ENCODE measurements at places on chromosomes 5 and 9.

GRCh38 chr5:126369995-126370731 lies 53.0 kb upstream of the GRAMD2B start:
- H3K27me3 ChIP-seq, result no peaks in the 10 kb centered on the region
- H3K4me3 ChIP-seq, result no peak overlapping the region
- peaks cover 12% of the 10 kb centered on the region for H3K4me1 ChIP-seq
- no peak overlapping the region for H3K27ac ChIP-seq
- DNase-seq, result no peak

- DNase-seq, result peak; percentile 15
- H3K27me3 ChIP-seq, result peaks cover 12% of the 10 kb centered on the region
- no peak overlapping the region for H3K27ac ChIP-seq
- H3K4me3 ChIP-seq, result peak overlapping the region; percentile 22
These were observed 3.8 kb downstream of the IFNA1 start for GRCh38 chr9:21443849-21444625.

- H3K27me3 ChIP-seq, result no peaks in the 10 kb centered on the region
- no peak for DNase-seq
- no peak overlapping the region for H3K27ac ChIP-seq
- H3K36me3 ChIP-seq, result peaks cover 32% of the 10 kb centered on the region
- no peaks in the 10 kb centered on the region for H3K4me1 ChIP-seq
These were observed 13.4 kb downstream of the HSPA5 start for GRCh38 chr9:125227761-125228160.

GRCh38 chr5:158739951-158740757 lies 359.6 kb downstream of the EBF1 start:
- DNase-seq, result no peak
- no peak overlapping the region for H3K4me3 ChIP-seq
- H3K36me3 ChIP-seq, result no peaks in the 10 kb centered on the region
- H3K4me1 ChIP-seq, result no peaks in the 10 kb centered on the region
- peaks cover 16% of the 10 kb centered on the region for H3K27me3 ChIP-seq

DNA sequence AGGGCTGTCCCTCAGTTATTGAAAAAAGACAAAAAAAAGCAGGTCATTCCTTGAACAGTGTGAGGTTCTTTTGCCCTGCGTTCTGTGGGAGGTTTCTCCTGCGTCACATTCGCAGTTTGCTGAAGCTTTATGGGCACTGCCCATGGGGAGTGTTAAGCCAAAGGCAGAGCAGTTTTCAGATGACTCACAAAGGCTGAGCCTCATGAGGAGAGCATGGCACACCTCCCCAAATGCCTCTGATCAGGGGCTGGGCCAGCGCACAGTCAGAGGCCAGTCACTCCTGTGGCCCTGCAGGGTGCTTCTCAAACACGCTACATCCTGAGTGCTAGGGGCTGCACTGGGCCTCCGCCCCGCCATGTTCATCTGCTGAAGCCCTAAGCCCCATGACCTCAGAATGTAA lies 38.4 kb downstream of the IRX1 start:
- no peaks in the 10 kb centered on the region for H3K4me1 ChIP-seq
- DNase-seq, result no peak
- no peaks in the 10 kb centered on the region for H3K36me3 ChIP-seq
- no peak overlapping the region for H3K4me3 ChIP-seq

GRCh38 chr9:74496406-74496805 lies 729 bp upstream of the RORB start:
- H3K27me3 ChIP-seq, result peaks cover 48% of the 10 kb centered on the region
- H3K4me3 ChIP-seq, result peak overlapping the region; percentile 83
- H3K27ac ChIP-seq, result no peak overlapping the region

- no peak for DNase-seq
- no peaks in the 10 kb centered on the region for H3K27me3 ChIP-seq
- H3K36me3 ChIP-seq, result peaks cover 8% of the 10 kb centered on the region
These were observed 31.4 kb downstream of the CTNNA1 start for GRCh38 chr5:138784590-138784989.

DNA sequence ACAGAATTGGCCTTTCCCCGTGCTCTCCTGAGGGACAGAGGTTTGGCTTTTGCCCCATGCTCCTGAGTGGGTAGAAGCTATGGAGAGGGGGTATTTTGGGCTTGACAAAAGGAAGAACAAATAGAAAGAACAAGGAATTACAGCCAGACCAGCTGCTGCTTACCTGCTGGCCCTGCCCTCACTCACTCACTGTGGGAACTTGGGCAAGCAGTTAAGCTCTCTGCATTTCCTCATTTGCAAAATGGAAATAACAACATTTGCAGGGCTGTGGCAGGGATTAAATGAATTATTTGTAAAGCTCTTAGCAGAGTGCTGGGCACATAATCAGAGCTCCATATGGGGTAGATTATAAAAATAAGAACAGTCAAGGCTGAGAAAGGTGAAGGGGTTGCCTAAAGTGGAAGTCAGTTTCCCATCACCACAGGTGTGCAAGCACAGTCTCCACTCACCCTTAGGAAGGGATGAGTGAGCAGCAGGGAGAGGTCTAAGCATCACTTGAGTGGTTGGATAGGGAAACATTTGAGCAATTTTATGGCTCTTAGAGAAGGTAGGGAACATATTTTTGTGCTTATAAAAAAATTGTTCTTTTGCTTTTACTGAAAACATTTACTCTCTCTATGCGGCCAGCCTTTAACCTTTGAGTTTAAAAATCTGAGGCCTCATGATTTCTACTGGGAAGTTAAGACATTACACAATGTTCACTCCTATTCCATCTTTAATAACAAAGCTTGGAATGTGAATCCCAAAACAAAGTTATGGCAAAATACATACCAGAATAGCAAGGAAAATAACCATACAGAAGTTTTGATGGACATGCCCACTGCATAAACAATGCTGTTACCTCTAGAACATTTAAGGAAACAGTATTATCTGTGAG lies 42.8 kb upstream of the LHFPL2 start:
- DNase-seq, result no peak
- peaks cover 20% of the 10 kb centered on the region for H3K27me3 ChIP-seq
- H3K4me1 ChIP-seq, result no peaks in the 10 kb centered on the region
- no peak overlapping the region for H3K4me3 ChIP-seq
- H3K27ac ChIP-seq, result no peak overlapping the region

DNA sequence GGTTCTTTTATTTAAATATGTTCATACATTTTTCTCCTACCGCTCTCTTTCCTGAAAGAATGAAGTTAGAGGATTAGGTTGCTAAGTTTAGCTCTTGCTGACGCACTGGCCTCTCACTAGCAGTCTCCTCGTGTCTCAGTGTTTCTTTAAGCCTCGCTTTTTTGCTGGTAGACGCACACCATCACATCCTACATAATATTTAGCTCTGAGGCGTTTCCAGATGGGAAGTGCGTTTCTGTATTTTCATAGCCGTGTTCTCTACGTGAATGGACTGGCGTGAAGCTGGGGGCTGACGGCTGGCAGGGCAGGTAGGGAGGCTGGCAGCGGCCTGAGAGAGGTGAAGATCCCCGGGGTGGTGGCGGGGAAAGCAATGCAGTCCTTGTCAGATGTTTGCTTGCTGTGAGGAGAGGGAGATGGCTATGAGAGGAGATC lies 79.2 kb upstream of the SPRY4 start:
- H3K27ac ChIP-seq, result no peak overlapping the region
- peaks cover 4% of the 10 kb centered on the region for H3K4me1 ChIP-seq
- no peak for DNase-seq
- H3K4me3 ChIP-seq, result no peak overlapping the region
- peaks cover 6% of the 10 kb centered on the region for H3K27me3 ChIP-seq
